Occipital lobe (tissue), 3 donors: ENCODE measurements at places on chromosomes 13 and 19.

DNA sequence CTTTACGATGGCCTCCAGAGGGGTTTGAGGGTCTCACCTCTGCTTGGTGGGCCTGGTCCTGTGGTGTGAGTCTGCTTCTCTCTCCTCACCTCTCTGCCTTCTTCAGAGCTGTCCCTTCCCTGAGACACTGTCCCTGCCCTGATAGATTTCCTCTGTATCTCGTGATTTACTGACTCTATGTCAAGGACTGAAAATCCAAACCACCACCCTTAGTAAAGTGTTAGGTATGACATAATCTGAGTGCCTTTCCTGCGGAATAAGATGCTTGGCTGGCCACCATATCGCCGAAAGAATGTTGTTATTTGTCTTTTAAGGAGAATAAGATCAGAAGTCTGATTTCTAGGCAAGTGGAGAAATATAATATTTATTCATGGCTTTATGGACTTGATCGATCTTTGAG lies 7.2 kb downstream of the SLC25A15 start:
- no peak for DNase-seq

- no peak for DNase-seq
These were observed 387.1 kb upstream of the SGCG start for GRCh38 chr13:22793598-22794134.

- DNase-seq, result no peak
These were observed 18.9 kb downstream of the ESD start for GRCh38 chr13:46778095-46778494.

- no peak for DNase-seq
These were observed 58.6 kb downstream of the MCF2L start for GRCh38 chr13:113027566-113027965.

DNA sequence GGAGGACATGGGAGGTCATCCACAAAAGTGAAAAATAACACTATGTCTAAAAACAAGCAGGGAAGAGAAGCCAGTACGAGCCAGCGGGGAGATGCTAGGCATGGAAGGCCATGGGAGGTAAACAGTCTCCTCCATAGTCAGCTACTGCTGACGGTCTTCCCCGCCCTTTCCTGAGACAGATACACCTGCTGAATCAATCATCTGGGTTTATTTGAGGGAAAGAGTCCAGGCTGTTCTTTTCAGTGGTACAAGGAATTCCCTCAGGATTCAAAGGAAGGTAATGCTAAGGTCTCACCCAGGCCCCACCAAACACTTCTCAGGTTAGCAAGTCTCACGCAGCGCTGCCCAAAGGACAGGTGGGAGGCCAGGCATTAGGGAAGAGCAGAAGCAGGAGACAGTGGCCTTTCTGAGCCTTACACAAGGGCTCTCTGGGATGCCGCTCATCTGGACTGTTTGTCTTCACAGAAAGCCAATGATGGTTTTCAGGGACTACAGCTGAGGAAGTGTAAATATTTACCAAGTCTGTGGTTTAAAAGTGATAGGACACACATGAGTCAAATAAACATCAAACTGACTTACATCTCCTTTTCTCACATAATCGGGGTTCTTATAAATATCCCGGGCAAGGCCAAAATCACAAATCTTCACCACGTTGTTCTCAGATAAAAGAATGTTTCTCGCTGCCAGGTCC lies 173.9 kb downstream of the FLT1 start:
- no peak for DNase-seq

GRCh38 chr13:46529216-46529919 lies 23.6 kb upstream of the LRCH1 start:
- no peak for DNase-seq

DNA sequence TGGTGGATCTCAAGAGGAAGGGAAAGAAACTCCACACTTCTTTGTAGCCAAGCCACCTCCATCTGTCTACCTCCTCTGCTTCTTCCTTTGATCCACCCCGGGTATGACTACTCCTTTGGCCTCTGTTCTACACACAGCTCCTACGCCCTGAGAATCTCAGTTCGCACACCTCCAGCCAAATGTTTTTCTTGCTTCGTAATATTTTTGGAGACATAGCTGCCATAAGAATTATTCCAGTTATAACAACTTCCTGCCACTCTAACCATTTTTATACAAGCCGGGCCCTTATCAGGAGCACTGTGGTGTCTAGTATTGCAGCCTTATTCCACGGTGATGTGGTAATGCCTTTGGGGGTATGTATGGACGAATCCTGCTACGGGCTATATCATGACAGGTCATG lies 126.7 kb downstream of the STARD13 start:
- peak; percentile 32 for DNase-seq

GRCh38 chr19:31575846-31576335 lies 226.7 kb upstream of the TSHZ3 start:
- no peak for DNase-seq

DNA sequence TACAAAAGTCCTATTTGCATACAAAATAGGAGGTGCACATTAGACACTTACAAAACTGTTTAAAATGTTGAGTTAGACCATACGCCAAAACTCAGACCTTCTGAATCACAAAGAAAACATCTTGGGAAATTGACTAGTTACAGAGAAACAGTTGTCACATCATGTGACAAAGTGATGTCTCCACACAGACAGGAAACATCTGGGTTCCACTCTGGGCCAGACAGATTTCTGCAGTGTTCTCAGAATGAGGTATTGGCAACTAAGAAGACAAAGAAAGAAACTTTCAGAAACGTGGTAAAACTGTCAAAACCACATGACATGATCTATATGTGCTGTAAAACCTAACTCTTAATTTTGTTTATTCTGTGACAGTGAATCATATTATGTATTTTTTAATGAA lies 6.7 kb downstream of the ZNF793 start:
- no peak for DNase-seq

GRCh38 chr19:36103842-36104552 lies 6.9 kb upstream of the OVOL3 start:
- no peak for DNase-seq

DNA sequence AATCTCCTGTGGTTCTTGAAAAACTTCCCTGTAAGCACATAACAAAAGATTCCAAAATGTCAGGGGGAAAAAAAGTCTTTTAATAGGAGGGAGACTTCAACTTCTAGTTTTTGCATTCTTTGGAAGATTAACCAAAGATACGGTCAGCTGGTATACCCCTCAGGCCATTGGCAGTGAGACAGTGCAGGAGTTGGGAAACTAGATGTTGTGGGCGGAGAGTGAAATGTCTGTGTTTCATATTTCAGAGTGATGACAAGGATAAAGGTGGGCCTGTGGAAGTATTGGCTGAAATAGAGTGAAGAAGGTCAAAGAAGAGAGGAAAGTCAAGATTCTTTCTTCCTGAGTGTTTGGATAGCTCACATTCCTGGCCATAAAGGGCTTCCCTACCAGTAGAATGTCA lies 40.8 kb downstream of the CYP2B6 start:
- no peak for DNase-seq

DNA sequence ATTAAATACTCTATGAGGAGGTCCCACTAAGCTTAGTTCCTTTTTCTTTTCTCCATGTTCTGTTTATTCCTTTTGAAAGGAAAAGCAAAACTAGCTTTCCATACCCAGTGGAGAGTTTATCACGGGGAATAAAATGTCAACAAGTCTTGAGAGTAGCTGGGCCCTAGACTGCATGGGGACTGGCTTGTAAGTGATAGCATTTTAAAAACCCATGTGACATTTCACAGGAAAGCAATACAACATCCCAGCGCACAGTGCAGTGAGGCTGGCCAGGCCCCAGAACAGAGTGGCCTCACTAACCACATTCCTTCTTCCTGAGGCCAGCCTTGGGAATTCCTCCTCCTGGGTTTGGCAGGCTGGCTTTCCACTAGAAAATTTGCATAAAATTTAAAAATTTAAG lies 149.8 kb downstream of the DLEU7 start:
- DNase-seq, result no peak

- DNase-seq, result no peak
These were observed 26.4 kb upstream of the TPTE2 start for GRCh38 chr13:19587635-19588300.

- no peak for DNase-seq
These were observed 11.8 kb downstream of the NLRP11 start for GRCh38 chr19:55820037-55820436.

- peak; percentile 43 for DNase-seq
These were observed 110.5 kb downstream of the COG6 start for GRCh38 chr13:39765801-39766463.

DNA sequence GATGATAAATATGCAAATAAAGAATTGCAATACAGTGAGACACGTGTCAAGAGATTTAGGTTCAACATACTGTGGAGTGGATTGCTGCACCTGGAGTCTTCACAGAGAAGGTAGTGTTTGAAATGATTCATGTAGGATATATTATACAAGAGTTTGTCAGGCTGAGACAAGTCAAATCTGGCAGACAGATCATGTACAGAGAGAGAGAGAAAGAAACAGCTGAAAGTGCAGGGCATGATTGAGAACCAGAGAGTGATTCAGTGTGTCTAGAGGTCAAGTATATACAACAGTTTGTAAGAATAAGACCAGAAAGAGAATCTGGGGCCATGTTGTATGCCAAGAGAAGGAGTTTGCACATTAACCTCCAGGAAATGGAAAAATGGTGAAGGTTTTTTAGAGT lies 2.1 kb upstream of the VWA8 start:
- no peak for DNase-seq

DNA sequence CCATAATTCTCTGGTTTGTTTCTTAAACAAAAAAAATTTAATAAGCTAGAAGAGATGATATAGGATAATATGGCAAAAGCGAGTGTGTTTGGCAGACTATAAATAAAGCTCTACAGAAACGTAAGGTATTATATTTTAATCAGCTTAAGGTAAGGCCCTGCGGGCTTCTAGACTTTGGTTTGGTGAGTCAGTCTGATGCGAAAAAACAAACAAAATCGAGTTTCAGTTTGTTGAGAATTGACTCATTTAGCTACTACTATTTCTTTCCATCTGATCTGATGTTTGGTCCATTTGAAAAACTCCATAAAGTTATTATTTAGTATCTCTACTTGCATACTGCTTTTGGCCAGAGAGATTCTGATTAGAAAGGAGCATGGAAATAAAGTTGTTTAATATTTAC lies 138.0 kb downstream of the MIPEP start:
- DNase-seq, result no peak

GRCh38 chr19:42942187-42942789 lies 5.3 kb upstream of the PSG7 start:
- no peak for DNase-seq

GRCh38 chr13:74111399-74111798 lies 22.8 kb downstream of the KLF12 start:
- DNase-seq, result no peak

- no peak for DNase-seq
These were observed 13.3 kb downstream of the TMEM150B start for GRCh38 chr19:55311797-55312196.

DNA sequence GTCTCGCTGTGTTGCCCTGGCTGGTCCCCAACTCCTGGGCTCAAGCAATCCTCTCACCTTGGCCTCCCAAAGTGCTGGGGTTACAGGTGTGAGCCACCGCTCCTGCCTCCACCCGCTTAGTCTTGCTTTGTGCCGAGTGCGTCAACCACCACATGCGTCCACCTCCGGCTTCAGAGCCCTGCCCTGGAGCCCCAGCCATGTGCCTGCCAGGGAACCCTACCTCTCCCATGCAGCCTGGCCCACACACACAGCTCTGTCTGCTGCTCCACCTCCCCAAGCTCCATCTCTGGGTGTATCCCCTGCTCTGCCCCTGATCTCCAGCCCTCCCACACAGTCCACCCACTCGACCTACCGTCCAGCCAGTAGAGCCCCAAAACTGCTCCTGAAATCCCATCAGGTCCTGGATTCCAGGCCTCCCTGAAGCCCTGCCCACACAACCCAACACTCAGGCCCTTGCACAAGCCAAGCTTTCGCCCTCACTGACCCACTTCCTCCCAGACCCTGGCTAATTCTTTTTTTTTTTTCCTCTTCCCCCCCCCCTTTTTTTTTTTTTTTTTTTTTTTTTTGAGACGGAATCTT lies 9.6 kb downstream of the CYP2F1 start:
- DNase-seq, result no peak

DNA sequence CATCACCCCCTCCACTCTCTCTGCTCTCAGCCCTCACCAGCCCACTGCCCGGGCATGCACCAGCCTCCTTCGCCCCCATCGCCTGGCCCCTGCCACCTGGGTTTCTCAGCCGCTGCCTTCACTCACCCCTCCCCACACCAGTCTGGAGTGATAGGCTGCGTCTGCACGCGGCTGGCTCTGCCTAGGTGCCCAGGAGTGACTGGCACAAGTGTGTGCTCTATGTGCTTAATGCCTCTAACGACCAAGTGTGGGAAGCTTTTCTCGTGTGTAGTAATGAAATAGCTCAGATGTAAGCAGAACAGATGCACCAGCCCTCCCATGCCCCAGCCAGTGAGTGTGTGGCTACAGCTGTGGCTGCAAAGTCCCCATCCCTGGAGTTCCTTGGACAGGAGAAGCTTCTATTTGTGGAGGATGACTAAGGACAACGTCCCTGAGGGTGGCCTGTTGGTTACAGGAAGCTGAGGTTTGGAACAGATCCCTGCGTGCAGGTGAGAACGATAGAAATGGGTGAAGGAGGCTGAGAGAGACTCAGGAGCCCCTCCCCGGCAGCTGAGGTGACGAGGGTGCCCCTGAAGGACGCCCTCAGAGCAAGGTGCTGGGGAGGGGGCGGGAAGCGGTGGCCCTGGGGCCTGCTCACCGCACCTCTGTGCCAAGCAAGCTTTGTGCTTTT lies 35.6 kb downstream of the ATP11A start:
- no peak for DNase-seq

- DNase-seq, result no peak
These were observed 460.6 kb downstream of the FOXO1 start for GRCh38 chr13:40205771-40206240.

GRCh38 chr13:27425158-27425917 lies 919 bp downstream of the GTF3A start:
- DNase-seq, result no peak

DNA sequence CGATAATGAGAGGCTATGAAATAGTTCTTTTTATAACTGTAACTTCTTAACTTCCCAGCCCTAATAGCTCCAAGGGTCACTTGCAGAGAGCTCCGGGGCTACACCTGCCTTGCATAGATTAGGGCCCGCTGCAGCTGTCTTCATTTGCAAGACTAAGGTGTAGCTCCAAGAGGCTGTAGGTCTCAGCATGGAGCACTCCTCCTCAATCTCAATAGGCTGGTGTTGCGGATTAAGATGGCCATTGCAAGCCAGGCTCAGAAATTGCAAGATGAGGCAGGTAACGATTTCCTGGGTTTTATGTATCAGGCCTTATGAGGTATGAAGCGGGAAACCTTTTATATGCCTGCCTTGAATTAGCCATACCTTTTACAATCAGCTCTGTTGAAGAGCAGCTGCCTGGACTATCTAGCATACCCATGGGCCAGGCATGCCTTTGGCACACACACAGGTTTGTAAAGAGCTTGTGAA lies 185.7 kb downstream of the TM9SF2 start:
- no peak for DNase-seq

- no peak for DNase-seq
These were observed 292.2 kb downstream of the MZT1 start for GRCh38 chr13:72435251-72435650.

GRCh38 chr19:47707135-47707925 lies 5.9 kb upstream of the EHD2 start:
- DNase-seq, result no peak

GRCh38 chr19:47447470-47448359 lies 24.0 kb downstream of the SLC8A2 start:
- peak; percentile 52 for DNase-seq

GRCh38 chr19:18788529-18789421 lies 2.3 kb downstream of the COMP start:
- no peak for DNase-seq
